Colonic mucosa (tissue), 4 donors: ENCODE measurements at places on chromosomes 1 and 21. TPM values are rescaled to one million over a fixed set of nuclear protein-coding genes. Genes with fewer than 3 reads are reported as not detected.

Gene DNALI1
- 4.1 TPM for total RNA-seq

GRCh38 chr21:34916446-34916845, 132.7 kb downstream of the RUNX1 start:
- no peak for DNase-seq

DNA sequence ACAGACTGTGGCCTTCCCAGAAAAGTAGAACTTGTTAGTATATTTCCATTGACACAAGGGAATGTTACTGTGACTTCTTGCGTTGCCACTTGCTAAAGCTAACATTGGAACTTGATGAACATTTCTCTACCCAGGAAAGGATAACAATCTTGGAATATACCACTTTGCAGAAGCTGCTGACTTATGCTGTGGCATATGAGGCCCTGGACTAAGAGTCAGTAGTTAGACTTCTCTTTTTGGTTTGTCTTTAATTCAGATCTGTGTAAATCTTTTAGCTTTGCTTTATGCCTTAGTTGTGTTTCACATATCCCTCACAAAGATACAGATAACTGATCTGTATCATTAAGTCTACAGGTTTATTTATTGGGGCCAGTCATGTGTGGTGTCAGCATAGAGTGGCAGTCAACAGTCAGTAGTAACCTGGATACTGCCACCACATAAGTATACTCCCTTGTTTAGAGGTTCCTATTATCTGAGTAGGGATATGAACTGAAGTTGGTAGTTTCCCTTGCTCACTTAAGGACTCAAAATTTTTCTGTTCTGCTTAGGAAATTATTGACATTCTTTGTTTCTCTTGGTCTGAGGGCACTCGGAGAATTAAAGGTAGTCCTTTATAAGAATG, 14.7 kb downstream of the RNF2 start:
- DNase-seq = no peak

Gene GPATCH3
- total RNA-seq = 14.4 TPM

GRCh38 chr1:12251442-12251841, 21.6 kb downstream of the VPS13D start:
- no peak for DNase-seq

DNA sequence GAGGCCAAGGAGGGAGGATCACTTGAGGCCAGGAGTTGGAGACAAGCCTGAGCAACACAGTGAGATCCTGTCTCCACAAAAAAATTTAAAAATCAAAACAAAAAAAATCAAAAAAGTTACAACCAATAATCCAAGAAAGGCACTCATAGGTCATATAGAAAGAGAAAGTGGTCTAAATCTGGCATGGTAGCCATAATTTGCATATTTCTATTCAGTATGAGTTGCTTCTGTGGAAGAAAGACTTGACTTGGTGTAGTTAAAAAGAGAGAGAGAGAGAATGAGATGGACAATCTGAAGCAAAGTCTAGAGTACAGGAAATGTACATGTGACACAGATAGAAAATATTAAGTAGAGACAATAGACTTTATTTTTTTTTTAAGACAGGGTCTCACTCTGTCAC, 22.5 kb downstream of the JMJD4 start:
- DNase-seq = no peak

DNA sequence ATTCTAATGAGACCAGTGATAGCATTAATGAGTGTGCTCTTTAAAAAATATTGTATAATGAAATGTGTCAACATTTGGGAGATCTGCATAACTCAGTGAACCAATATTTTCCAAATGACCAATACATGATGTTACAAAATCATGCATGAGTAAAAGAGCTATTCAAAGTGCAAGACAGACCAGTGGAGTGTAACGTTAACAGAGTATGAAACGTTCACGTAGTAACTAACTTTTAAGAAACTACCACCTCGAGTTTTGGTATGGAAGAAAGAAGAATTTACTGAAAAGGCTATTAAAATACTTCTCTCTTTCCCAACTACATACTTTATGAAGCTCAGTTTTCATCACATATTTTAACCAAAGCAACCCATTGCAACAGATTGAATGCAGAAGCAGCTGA, 9.6 kb upstream of the SLC6A9 start:
- no peak for DNase-seq

DNA sequence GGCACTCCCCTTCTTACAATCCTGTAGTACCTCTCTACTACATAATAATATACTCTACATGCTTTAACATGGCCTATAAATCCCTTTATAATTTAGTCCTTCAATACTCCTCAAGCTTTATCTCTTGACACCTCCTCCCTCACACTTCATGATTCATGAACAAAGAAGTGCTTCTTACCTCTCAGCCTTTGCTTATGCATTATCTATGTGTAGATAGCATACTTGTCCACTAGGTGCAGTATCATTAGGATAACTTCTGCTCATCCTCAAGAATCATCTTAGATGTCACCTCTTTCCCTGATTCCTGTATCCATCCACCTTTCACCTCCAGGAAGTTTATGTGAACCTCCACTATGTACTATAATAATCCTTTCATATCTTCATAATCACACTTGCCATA, 74.4 kb downstream of the COL24A1 start:
- DNase-seq = no peak
